ENCODE measurements at places on chromosomes 7 and 10. TPM values are rescaled to one million over a fixed set of nuclear protein-coding genes. Genes with fewer than 3 reads are reported as not detected.

The BHLHA15 gene
- total RNA-seq, result 0.23 TPM

The ABHD11 gene
- total RNA-seq, result 14.4 TPM

The BMS1 gene
- total RNA-seq, result 26.5 TPM

The PANK1 gene
- total RNA-seq, result 3.2 TPM

The SFTPA1 gene
- not detected for total RNA-seq

The CYP3A7 gene
- total RNA-seq, result not detected

The CH25H gene
- total RNA-seq, result not detected

The CHAT gene
- not detected for total RNA-seq

The C7orf33 gene
- not detected for total RNA-seq

The FXYD4 gene
- total RNA-seq, result not detected

The FAM221A gene
- total RNA-seq, result 5.3 TPM

The SPDYE2B gene
- not detected for total RNA-seq

The CUEDC2 gene
- 72.7 TPM for total RNA-seq

The ANK3 gene
- total RNA-seq, result 25.2 TPM

The PDCD4 gene
- total RNA-seq, result 125 TPM

The HMX2 gene
- total RNA-seq, result 0.18 TPM

The ARMC3 gene
- not detected for total RNA-seq

The VIPR2 gene
- total RNA-seq, result 0.50 TPM

The MEOX2 gene
- not detected for total RNA-seq

The HELLS gene
- total RNA-seq, result 154 TPM

The ATG9B gene
- 6.9 TPM for total RNA-seq
